A549 treated with GW870086 at 1 μM for 4 hours (cell line): ENCODE measurements at places on chromosomes 6 and 20. TPM values are rescaled to one million over a fixed set of nuclear protein-coding genes. Genes with fewer than 3 reads are reported as not detected.

MYCT1 gene
- 0.06 TPM in 1 of 5 replicates, not detected in the others for total RNA-seq

SLC17A3 gene
- total RNA-seq: 0.86 to 1.4 TPM (median 1.3 TPM) in 5 replicates

CTAGE9 gene
- total RNA-seq: not detected in 5 replicates

DLGAP4 gene
- 52.2 to 68.9 TPM (median 65.4 TPM) in 5 replicates for total RNA-seq

SRMS gene
- total RNA-seq: 0.10 to 0.15 TPM in 2 of 5 replicates, not detected in the others

JAG1 gene
- total RNA-seq: 27.5 to 41.2 TPM (median 37.3 TPM) in 5 replicates

LPA gene
- 0.03 to 0.13 TPM (median 0.09 TPM) in 5 replicates for total RNA-seq

GLP1R gene
- not detected in 5 replicates for total RNA-seq

EPHA7 gene
- total RNA-seq: 0.05 to 0.18 TPM (median 0.09 TPM) in 5 replicates

PRDM13 gene
- 0.81 to 1.2 TPM (median 0.87 TPM) in 5 replicates for total RNA-seq

MDN1 gene
- 9.7 to 14.1 TPM (median 13.4 TPM) in 5 replicates for total RNA-seq

SLC22A3 gene
- 40.2 to 51.2 TPM (median 47.9 TPM) in 5 replicates for total RNA-seq

KIF6 gene
- total RNA-seq: 0.09 to 0.50 TPM (median 0.17 TPM) in 5 replicates

CPNE5 gene
- 0.10 to 0.13 TPM (median 0.12 TPM) in 4 of 5 replicates, not detected in the other for total RNA-seq

FAM83D gene
- 56.0 to 80.7 TPM (median 66.2 TPM) in 5 replicates for total RNA-seq

MMP24 gene
- total RNA-seq: 23.8 to 34.6 TPM (median 31.0 TPM) in 5 replicates

OR2B6 gene
- total RNA-seq: 0.14 to 0.32 TPM (median 0.18 TPM) in 3 of 5 replicates, not detected in the others

PRKN gene
- 0.16 TPM in 1 of 5 replicates, not detected in the others for total RNA-seq

OR5V1 gene
- total RNA-seq: not detected in 5 replicates

SAMD5 gene
- 0.46 to 0.71 TPM (median 0.50 TPM) in 5 replicates for total RNA-seq

COL9A3 gene
- 0.33 to 0.73 TPM (median 0.55 TPM) in 5 replicates for total RNA-seq

BPIFB2 gene
- total RNA-seq: not detected in 5 replicates

POM121L2 gene
- not detected in 5 replicates for total RNA-seq

MUC21 gene
- not detected in 5 replicates for total RNA-seq

HLA-DRA gene
- total RNA-seq: not detected in 5 replicates

GFOD1 gene
- total RNA-seq: 1.6 to 1.9 TPM (median 1.8 TPM) in 5 replicates

COL12A1 gene
- total RNA-seq: 3.3 to 6.1 TPM (median 5.3 TPM) in 5 replicates

OPRM1 gene
- total RNA-seq: not detected in 5 replicates

HLA-DQB1 gene
- not detected in 5 replicates for total RNA-seq

NOTCH4 gene
- 0.38 to 0.79 TPM (median 0.71 TPM) in 5 replicates for total RNA-seq

IGF2R gene
- 26.5 to 33.1 TPM (median 31.0 TPM) in 5 replicates for total RNA-seq

ARHGAP18 gene
- 4.5 to 5.6 TPM (median 4.8 TPM) in 5 replicates for total RNA-seq

ULBP1 gene
- total RNA-seq: 0.53 to 0.99 TPM (median 0.79 TPM) in 5 replicates

TFAP2B gene
- not detected in 5 replicates for total RNA-seq

POLR3F gene
- 13.6 to 23.7 TPM (median 16.1 TPM) in 5 replicates for total RNA-seq

TPX2 gene
- total RNA-seq: 98.1 to 114 TPM (median 103 TPM) in 5 replicates

NANP gene
- total RNA-seq: 6.4 to 8.7 TPM (median 7.5 TPM) in 5 replicates

ORC3 gene
- total RNA-seq: 15.2 to 17.8 TPM (median 17.2 TPM) in 5 replicates

SLC12A5 gene
- 11.7 to 15.2 TPM (median 15.1 TPM) in 5 replicates for total RNA-seq

NR2E1 gene
- 0.06 TPM in 1 of 5 replicates, not detected in the others for total RNA-seq

PAK5 gene
- total RNA-seq: not detected in 5 replicates

LKAAEAR1 gene
- total RNA-seq: 0.95 to 2.2 TPM (median 1.1 TPM) in 5 replicates

VWA7 gene
- total RNA-seq: 1.2 to 2.0 TPM (median 1.5 TPM) in 5 replicates

LGSN gene
- total RNA-seq: 2.0 to 2.8 TPM (median 2.7 TPM) in 5 replicates

ANKS1A gene
- 5.3 to 7.7 TPM (median 6.8 TPM) in 5 replicates for total RNA-seq

CAGE1 gene
- total RNA-seq: 0.20 TPM in 1 of 5 replicates, not detected in the others

SULF2 gene
- 20.4 to 26.3 TPM (median 22.8 TPM) in 5 replicates for total RNA-seq

CTCFL gene
- total RNA-seq: not detected in 5 replicates

RAET1L gene
- total RNA-seq: 0.43 to 0.93 TPM (median 0.63 TPM) in 5 replicates

FRMD1 gene
- total RNA-seq: 0.02 to 0.05 TPM (median 0.05 TPM) in 4 of 5 replicates, not detected in the other

APCDD1L gene
- 0.05 to 0.10 TPM (median 0.09 TPM) in 3 of 5 replicates, not detected in the others for total RNA-seq

LST1 gene
- 0.30 to 0.66 TPM in 2 of 5 replicates, not detected in the others for total RNA-seq
